Stimulated activated CD8-positive, alpha-beta memory T cell treated with anti-CD3 and anti-CD28 coated beads, Interleukin-7, amount 100 ng/mL, for 1 hour (primary cell): ENCODE measurements at places on chromosomes 5 and 9.

- DNase-seq, result no peak
These were observed 33.8 kb downstream of the PDCD1LG2 start for GRCh38 chr9:5543875-5544702.

DNA sequence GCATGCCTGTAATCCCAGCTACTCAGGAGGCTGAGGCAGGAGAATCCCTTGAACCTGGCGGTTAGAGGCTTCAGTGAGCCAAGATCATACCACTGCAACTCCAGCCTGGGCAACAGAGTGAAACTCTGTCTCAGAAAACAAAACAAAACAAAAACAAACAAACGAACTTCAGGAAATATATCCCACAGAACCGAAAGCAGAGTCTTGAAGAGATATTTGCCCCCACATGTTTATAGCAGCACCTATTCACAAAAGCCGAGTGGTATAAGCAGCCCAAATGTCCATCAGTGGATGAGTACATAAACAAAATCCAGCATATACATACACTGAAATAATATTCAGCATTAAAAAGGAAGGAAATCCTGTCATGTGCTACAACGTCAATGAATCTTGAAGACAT, 57.6 kb upstream of the GRIN3A start:
- no peak for DNase-seq

GRCh38 chr9:106755736-106756135, 107.2 kb upstream of the ZNF462 start:
- DNase-seq, result no peak

DNA sequence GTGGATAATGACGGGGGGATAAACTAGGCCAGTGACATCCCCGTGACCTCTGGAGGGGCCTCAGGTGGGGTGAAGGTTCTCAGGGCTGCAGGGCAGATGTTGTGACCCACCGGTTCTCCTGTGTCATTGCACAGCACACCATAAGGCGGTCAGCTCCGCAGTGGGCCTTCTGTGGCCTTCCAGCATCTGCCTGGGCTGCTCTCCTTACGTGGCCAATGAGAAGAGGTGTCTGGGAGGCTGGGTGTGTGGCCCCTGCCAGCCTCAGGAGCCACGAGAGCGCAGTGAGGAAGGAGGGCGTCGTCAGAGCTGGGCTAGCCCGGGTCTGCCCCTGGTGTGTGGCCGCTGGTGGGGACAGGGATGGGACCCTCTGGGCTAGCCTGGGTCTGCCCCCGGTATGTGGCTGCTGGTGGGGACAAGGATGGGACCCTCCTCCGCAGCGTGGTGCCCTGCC, 48.7 kb downstream of the COL5A1 start:
- DNase-seq, result no peak

- DNase-seq, result no peak
These were observed 62.0 kb upstream of the FST start for GRCh38 chr5:53418409-53418808.
